ENCODE measurements at places on chromosomes 12 and 14.

GRCh38 chr14:105041841-105042765 is 21.2 kb upstream of the CDCA4 start:
- no peak for DNase-seq

GRCh38 chr12:109967383-109968031 is 28.7 kb downstream of the GIT2 start:
- no peak for DNase-seq

DNA sequence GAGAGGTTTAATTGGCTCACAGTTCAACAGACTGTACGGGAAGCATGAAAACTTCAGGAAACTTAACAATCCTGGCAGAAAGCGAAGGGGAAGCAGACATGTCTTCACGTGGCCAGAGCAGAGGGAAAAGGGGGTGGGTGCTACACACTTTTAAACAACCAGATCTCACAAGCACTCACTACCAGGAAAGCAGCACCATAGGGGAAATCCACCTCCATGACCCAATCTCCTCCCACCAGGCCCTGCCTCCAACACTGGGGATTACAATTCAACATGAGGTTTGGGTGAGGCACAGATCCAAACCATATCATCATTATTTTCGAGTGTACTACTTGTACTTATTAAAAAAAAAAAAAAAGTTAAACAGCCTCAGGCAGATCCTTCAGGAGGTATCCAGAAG is 29.9 kb downstream of the RXYLT1 start:
- DNase-seq, result no peak

DNA sequence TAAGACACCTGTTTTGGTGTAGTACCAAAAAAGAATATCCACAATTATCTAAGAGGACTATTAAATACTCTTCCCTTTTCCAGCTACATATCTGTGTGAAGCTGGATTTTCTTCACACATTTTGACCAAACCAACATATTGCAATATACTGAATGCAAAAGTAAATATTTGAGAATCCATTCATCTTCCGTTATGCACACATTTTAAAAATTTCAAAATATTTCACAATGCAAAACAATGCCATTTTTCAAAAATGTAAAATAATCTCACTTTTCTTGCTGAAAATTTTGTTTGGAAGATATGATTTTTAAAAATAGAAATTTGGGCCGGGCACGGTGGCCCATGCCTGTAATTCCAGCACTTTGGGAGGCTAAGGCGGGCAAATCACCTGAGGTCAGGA is 133.9 kb upstream of the FUT8 start:
- no peak for DNase-seq

GRCh38 chr14:92224358-92224954 is 98.5 kb upstream of the SLC24A4 start:
- no peak for DNase-seq

- no peak for DNase-seq
Observed at GRCh38 chr12:75853626-75854025, 177.9 kb downstream of the PHLDA1 start.

DNA sequence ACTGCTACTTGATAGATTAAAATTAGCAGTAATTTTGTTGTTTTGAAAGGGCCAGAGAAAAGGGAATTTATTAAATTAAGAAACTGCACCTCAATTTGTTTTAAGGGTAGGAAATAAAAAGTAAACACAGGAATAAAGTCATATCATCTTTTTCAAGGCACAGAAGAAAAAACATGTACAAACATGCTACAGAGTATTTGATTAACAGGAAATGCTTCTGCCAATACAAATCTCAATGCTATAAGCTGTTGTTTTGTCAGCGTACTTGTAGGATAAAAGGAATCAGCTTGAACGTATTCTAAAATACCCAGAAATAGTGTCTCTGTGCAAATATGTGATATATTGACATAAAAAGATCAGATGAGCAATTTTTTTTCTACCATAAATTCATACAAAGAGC is 474.0 kb upstream of the MGAT4C start:
- DNase-seq, result no peak

DNA sequence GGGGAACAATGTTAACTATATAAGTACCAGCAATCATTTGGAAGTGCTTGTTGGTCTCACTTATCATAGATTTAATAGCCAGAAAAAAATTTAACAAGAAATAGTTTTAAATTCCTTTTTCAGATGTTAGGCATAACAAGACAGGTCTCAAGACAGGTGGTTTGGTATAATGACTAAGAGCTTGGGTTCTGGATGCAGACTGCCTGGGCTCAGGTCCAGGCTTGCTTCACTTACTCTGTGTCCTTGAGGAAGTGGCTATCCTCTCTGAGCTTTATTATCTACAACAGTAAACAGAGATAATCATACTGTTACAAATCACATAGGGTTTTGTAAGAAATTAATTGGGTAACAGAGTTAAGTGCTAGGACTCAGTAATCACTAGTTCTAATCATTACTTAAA is 338.0 kb upstream of the FLRT2 start:
- no peak for DNase-seq

DNA sequence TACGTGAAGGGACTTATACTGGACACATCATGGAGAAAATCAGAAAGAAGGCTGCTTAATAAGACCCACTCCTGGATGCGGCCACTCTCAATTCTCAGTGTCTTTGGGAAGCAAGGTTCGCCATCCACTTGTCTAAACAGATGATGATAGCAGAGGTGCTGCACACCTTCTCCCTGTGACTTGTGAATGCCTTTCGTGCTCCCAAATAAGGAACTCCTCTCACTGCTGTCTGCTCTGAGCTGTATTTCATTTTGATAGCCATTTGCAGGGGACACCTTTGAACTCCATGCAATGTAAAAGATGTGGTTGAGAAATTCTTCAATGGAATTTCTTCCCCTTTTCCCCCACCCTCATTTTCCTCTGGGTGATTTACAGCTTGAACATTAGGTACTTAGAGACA is 11.6 kb downstream of the RMST start:
- no peak for DNase-seq
